ENCODE measurements at places on chromosomes 11 and 22. TPM values are rescaled to one million over a fixed set of nuclear protein-coding genes. Genes with fewer than 3 reads are reported as not detected.

TMX2 gene
- polyA plus RNA-seq = 113 TPM

CNTN5 gene
- 30.0 TPM for polyA plus RNA-seq

CATSPER1 gene
- polyA plus RNA-seq = not detected

DNA sequence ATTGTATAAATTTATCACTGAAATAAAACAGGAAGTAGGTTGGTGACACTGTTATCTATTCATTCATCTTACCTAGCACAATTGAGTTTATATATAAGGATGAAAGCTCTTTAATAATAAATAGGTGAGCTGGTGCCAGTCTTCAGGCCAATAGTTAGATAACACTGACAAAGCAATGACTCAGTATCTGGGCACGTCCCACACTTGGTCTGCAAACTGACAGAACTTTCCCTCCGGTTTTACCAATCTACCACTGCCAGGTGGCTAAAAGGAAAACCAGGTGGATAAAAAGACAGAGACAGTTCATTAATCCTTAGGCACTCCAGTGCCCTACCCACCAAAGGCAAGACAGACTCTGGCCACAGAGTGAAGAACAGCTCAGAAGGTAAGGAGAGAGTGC, 17.6 kb downstream of the DDB1 start:
- DNase-seq = no peak

DNA sequence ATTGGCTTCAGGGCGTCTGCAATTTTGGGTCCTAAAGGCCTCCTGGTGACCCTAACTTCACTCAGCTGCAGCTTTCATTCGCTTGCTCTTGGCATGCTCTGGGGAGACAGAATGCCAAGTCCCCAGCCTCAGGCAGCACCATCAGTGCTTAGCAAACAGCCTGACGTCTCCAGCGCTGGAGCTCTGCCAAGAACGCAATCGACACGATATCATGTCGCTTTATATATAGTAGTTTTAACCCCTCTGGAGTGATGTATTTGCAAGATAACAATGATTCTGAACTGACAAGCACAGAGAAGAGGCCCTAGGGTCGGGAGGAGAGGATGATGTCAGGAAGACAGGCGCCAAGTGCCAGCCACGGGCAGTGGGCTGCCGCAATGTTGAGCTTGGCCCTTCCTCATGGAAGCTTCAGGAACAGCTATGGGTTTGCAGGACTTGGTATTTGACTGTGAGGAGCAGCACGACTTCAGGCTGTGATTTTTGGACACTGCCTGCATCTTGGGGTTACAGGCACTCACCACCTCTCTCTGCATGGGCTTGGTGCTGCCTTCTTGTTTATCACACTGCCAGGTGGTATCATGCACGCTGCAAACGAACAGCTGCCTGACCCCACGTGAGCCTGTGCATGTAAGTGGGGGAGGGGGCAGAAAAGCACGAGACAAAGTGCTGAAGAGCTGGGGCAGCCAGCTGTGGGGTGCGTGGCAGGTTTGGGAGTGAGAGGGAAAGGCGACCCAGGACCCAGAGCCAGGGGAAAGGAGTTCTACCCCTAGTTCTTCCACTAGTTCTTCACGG, 26.1 kb downstream of the B3GAT1 start:
- DNase-seq = no peak

- DNase-seq = no peak
Measured at GRCh38 chr11:9678576-9678975, 14.7 kb downstream of the SWAP70 start.

GRCh38 chr11:81420668-81421250, 1312.9 kb downstream of the FAM181B start:
- peak; percentile 15 for DNase-seq

GRCh38 chr11:83643115-83643514, 356.9 kb upstream of the CCDC90B start:
- no peak for DNase-seq

DNA sequence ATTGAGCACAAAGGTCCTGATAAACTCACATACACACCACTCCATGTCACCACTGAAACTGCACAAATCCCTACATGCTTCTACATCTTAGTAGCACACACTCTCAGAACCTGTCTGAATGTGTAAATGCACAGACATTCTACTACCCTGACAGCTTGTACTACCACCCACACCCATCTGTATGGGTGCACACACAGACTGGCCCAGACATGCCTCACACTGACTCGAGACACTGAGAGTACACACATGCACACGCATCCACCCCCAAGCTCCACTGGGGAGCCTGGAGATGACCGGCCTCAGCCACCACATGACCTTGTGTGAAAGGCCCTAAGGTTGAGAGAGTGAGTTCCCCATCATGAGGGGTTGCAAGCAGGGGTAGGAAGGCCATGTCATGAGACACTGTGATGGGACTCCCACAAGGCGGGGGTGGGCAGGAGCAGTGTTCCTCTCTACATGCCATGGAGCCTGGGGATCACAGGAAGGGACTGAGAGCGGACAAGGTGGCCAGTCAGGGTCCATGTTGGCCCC, 28.1 kb downstream of the ARAP1 start:
- no peak for DNase-seq

DNA sequence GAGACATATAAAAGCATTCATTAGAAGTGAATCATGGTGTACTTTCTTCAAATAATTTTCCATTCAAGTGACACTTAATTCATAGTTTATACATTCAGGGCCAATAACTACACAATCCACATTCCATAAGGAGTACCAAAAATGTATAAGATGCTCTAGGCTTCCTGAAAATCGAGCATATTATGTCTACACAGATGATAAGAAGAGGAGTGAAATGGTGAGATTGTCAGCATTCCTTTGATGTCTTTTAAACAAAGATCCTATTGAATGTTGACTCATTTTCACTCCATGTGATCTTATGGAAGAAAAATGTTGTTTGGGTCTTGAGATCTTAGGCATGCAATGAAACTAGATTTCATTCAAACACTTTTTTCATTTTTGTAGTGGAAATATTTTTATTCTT, 843.2 kb downstream of the KCNA4 start:
- DNase-seq = no peak

DNA sequence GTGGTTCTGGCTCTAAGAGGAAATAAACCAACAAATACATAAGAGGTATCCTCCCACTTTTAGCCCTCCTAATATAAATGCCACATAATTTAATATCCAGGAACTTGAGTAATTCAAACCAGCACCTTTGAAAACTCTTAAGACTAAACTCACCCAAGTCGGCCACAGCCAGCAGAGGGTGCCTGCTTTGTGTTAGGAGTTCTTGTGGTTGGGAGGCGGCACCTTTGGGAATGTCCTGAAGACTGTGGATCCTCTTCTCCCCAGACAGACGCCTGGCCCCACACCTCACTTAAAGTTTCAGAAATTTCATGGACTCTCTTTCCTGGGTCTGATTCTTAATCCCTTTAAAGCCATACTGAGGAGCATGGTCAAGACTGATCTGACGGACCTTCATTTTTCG, 169.0 kb downstream of the TBC1D22A start:
- DNase-seq = no peak

- peak; percentile 23 for DNase-seq
Measured at GRCh38 chr11:93570759-93571413, 27.7 kb upstream of the SMCO4 start.

- DNase-seq = no peak
Measured at GRCh38 chr11:35917676-35918075, 26.2 kb upstream of the LDLRAD3 start.

- no peak for DNase-seq
Measured at GRCh38 chr22:40469181-40469580, 98.8 kb downstream of the SGSM3 start.

- no peak for DNase-seq
Measured at GRCh38 chr11:26698224-26698623, 23.6 kb downstream of the SLC5A12 start.

DNA sequence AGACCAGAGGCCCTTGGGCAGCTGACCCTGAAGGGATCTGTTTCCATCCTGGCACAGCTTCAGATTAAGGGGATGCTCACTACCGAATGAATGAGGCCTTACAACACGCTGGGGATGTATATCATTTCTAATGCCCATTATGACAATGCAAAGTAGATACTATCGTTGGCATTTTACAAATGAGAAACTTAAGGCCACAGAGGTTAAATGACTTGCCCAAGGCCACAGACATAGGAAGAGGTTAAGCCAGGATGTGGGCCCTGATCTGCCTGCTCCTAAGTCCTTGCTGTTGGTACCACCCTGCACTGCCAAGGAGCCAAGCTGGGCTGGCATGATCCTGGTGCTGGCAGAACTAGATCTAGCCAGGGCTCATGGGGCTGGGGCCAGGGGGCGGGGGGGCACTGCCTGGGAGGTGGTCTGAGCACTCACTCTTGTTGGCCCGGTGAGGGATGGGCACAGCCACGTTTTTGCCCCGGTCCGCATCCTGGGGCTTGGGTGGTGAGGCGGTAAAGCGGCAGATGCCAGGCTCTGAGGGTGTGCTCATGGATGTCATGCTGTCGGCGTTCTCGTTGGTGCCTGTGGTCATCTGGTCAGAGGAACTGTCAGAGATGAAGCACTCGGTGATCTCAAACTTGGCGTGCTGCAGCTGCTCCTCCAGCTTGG, 102.8 kb downstream of the CEP164 start:
- no peak for DNase-seq

DNA sequence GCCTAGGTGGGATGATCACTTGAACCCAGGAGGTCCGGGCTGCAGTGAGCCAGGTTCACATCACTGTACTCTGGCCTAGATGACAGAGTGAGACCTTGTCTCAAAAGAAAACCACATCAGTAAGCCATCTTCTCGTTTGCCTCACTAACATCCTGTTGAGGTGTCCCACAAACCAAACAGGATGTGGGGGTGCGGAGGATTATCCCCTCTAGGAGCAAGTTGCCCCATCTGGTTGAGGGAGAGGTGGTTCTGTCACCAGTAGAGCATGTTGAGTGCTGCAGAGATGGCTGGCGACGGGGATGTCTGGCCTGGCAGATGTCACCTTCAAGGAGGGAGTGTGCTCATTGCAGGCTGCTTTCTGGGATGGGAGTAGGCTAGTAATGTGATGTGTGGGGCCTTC, 72.4 kb downstream of the ZNRF3 start:
- DNase-seq = no peak

- no peak for DNase-seq
Measured at GRCh38 chr11:29200791-29201562, 815.9 kb downstream of the KCNA4 start.

Measured in cardiac muscle cell (in vitro differentiated cells and primary cell).